ENCODE measurements at places on chromosomes 7 and 10.

DNA sequence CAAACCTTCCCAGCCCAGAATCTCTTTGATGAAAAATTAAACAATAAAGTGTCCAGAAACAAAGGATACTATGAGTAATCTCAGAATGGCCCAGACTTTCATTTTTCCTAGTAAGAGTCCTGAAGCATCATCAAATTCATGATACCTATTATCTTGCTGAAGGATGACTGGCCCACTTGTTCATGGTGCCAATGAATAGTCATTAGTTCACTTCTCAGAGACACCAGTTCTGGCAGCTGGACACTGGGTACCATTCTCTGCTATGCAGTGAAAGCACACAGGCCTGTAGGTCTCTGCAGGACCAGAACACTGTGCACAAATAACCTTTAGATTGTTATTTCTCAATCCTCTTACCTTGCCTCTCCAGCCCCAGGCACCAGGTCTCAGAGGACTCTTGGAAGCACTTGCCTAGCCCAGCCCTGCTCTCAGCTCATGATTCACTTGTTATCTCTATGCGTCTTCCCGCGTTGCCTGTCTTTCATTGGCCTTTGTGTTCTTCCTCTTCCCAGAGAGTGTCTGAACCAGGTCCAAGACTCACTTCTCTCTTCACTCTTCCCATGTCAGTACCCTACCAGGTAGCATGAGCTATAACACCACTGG lies 98.1 kb upstream of the AGBL3 start:
- no peak for DNase-seq

- DNase-seq, result no peak
Measured at GRCh38 chr10:992467-992866, 4.2 kb downstream of the GTPBP4 start.

- DNase-seq, result no peak
Measured at GRCh38 chr7:2309889-2310331, 4.3 kb downstream of the SNX8 start.

DNA sequence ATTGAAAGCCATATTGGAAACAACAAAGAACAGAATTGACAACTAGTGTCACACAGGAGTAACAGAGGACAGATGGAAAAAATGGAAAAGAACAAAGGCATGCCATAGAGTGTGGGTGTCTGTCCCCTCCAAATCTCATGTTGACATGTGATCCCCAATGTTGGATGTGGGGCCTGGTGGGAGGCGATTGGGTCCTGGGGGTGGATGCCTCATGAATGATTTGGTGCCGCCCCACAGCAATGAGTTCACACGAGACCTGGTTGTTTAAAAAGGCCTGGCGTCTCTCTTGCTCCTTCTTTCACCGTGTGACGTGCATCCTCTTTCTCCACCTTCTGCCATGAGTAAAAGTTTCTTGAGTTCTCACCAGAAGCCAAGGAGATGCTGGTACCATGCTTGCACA lies 87.4 kb upstream of the GPR26 start:
- DNase-seq, result no peak

DNA sequence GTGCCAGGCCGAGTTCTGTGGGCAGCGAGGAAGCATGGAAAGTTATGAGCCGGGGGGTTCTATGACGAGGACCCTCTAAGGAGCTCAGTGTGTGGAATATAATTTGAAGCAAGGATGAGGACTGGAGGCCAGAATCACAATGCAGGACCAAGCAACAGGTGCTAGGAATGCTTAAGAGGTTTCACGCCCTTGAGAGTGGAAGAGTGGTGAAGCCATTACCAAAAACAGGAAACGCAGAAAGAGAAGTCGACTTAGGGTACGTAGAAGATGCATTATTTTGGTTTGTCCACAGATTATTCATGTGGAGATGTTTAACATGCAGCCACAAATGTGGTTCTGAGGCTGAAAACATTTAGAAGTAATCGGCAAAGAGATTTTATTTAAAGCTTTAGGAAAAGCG lies 78.7 kb downstream of the PIP4K2A start:
- DNase-seq, result no peak

- DNase-seq, result peak; percentile 23
Measured at GRCh38 chr7:130831817-130832481, 97.9 kb upstream of the KLF14 start.

DNA sequence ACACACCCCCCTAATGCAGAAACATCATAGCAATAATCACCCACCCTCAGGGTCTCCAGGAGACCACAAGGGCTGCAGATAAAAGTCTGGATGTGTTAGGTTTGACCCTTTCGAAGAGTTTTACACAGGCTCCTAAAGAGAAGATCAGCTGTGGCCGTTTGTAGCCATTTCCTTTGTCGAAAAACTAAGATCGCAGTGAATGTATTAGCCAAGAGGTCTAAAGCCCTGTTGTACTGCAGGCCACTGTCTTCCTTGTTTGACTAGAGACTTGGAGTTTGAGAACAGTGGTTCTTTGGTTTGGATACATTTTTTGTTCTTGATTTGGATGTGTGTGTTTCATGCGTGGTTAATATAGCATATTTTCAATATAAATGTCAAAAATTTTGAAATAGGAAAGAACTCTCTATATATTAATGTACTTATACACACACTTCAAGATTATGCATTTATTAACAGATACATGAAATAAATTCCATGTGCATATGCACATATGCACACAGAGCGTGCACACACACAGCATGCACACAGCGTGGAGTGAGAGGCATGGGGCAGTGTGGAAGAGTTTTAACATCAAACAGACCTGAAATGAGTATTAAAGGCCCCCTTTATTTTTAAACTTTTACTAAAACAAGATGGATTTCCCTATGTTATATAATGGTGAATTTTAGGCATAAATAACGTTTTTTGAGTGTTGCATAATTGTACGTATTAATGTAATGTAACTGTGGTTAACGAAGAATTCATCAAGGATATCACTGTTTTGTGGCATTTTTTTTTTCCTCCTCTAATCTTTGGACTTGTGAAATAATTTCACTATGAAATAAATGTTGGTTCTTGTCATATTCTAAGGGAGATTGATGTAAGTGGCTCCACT lies 2.2 kb downstream of the IKZF1 start:
- no peak for DNase-seq

DNA sequence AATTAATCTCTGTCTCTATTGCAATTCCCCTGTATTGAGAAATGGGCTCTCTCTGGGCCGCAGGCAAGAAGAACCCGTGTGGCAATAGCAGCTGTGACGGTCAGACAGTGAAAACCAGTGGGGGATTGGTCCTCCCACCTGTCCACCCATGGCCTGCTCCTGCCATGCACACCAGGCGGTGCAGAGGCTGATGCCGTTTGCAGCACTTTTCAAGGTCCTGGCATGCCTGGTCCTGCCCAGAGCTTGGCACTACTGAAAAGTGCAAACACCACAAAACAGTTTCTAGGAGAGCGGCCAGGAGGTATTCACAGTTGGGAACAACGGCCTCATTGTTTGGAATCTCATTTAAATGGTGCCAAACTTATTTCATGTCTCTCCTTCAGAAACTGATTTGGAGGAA lies 41.5 kb downstream of the PSPH start:
- DNase-seq, result no peak

GRCh38 chr7:6437251-6437650 lies 10.5 kb downstream of the DAGLB start:
- DNase-seq, result no peak

DNA sequence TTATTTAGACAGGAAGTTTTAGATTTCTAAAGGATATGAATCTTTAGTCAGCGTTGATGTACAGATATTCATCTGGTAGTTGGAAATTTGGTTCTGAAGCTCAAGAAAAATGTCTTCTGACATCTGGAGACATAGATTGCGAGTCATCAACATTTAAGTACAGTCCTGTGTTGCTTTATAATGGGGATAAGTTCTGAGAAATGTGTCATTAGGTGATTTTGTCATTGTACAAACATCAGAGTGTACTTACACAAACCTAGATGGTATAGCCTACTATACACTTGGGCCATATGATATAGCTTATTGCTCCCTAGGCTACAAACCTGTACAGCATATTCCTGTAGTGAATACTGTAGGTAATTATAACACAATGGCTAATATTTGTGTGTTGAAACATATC lies 49.6 kb upstream of the UBN2 start:
- no peak for DNase-seq

GRCh38 chr7:101402081-101402779 lies 39.6 kb downstream of the COL26A1 start:
- DNase-seq, result no peak

DNA sequence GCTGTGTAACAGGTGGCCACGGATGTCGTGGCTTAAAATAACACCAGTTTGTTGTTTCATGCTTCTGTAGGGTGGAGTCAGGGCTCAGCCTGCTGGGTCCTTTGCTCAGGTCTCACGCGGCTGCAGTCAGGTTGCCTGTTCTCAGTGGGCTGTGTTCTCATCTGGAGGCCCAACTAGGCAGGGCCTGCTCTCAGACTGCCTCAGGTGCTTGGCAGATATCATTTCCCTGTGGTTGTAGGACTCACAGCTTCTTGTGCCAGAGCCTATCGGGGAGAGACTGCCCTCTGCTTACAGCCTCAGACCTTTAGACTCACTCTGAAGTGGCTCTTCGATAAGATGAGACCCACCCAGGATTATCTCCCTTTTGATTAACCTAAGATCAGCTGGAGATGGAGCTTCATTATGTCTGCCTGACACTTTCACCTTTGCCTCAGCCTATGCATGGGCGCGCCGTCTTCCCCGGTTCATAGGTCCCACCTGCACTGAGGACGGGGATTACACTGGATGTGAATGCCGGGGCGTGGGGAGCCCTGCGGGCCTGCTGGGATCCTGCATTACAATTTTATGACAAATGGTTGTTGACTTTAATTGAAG lies 55.3 kb downstream of the INPP5A start:
- DNase-seq, result no peak

DNA sequence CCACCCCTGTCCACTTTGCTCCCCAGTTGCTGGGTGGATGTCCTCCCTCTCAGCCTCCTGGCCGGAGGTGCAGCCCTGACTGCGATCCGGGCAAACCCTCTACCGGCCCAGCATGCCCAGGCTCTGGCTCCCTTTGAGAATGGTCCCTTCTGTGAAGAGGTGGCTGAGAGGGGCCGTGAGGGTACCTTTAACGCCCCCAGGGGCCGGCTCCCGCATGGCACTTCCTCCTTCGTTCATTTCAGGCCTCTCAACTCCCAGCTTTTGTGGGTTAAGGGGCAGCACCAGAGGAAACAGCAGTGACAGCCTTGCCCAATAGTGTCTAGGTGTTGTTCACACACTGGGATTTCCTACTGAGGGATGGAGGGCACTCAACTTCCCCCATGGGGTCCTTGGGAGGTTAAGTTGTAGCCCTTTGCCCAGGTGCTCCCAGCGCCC lies 33.2 kb upstream of the HABP2 start:
- DNase-seq, result peak; percentile 76

DNA sequence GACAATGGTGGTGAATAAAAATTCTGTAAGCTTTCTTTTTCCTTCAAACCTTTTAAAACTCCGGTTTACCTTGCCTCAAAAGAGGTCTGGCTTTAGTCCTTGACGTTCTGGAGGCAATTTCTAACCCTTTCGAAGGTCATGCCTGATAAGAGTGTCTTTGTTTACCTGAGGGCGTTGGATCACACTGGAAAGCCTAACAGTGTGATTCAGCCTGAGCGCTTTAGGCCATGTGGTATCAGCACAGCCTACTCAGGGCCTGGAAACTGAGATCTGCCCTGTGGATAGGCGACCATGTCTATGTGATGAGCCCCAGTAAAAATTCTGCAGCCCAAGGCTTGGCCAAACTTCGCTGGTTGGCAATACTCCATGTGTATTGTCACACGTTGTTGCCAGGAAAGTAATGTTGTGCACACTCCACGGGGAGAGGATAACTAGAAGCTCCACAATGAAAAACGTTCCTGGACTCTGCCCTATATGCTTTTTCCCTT lies 10.7 kb downstream of the CCDC6 start:
- no peak for DNase-seq

GRCh38 chr7:129376076-129376777 lies 58.0 kb upstream of the STRIP2 start:
- DNase-seq, result peak; percentile 46

GRCh38 chr7:44098092-44099068 lies 5.8 kb upstream of the AEBP1 start:
- DNase-seq, result no peak

Measured in KBM-7 (cell line).